ENCODE measurements at places on chromosomes 6 and 20.

GRCh38 chr20:51027035-51027795, 4.3 kb upstream of the KCNG1 start:
- no peak overlapping the region for H3K4me3 ChIP-seq
- peaks cover 51% of the 10 kb centered on the region for H3K27me3 ChIP-seq
- no peaks in the 10 kb centered on the region for H3K36me3 ChIP-seq
- H3K27ac ChIP-seq: peak overlapping the region; percentile 50

DNA sequence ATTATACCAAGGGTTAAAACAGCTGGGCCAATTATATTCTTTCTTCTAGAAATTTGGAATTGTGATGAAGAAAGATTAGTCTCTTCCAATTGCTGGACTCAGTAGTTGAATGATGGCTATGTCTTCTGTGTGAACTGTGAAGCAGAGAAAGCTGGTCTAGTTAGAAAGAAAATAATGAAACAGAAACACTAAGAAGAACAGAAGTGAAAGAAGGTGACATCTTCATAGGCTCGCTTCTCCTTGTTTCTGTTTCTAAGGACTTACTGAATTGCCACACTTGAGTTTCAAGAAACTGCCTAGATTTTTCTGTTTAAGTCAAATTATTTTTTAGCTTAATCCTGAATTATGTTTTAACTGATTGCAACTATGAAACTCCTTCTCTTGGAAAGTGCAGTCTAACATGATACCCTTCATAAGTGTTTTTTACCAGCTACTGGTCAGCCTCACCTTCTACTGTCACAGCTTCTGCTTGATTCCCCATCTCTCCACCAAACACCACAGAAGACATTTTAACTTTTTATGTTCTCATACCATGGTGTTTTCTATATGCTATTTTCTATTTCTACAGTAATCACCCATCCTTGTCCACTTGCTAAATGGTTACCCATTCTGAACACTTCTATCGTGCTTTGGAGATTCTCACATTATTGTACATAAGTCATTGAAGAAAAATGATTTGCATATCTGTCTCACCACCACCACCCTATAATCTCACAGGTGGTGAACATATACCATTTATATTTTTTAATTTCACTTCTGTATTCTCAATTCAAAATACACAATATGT, 268.8 kb downstream of the GRIK2 start:
- no peaks in the 10 kb centered on the region for H3K36me3 ChIP-seq
- no peak overlapping the region for H3K4me3 ChIP-seq

DNA sequence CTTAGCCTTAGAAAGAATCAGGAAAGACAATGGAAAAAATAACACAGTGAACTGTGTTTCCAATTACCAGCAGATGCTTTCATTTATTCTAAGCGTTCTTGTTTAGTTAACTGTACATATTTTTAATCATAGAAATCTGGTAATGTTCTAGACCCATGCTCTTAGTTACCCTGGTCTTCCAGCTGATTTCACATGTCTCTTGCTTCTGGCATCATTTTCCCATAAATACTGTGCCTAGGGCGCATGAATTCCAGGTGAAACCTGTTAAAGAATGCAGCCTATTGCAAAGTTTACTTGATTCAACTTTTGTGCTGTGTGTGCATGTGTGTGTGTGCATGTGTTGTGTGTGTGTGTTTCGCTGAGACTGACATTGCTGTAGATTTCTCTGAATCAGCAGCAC, 178.6 kb downstream of the PDE7B start:
- H3K36me3 ChIP-seq: peaks cover 3% of the 10 kb centered on the region
- H3K27me3 ChIP-seq: no peaks in the 10 kb centered on the region
- H3K27ac ChIP-seq: no peak overlapping the region
- H3K4me3 ChIP-seq: no peak overlapping the region

GRCh38 chr6:130190701-130191690, 31.8 kb downstream of the SAMD3 start:
- peaks cover 4% of the 10 kb centered on the region for H3K36me3 ChIP-seq
- H3K27me3 ChIP-seq: no peaks in the 10 kb centered on the region
- H3K4me3 ChIP-seq: no peak overlapping the region
- no peak overlapping the region for H3K27ac ChIP-seq

- no peak overlapping the region for H3K4me3 ChIP-seq
- no peaks in the 10 kb centered on the region for H3K27me3 ChIP-seq
- no peak overlapping the region for H3K27ac ChIP-seq
Observed at GRCh38 chr6:6657820-6658217, 69.3 kb downstream of the LY86 start.

- DNase-seq: peak; percentile 83
- H3K36me3 ChIP-seq: no peaks in the 10 kb centered on the region
- peak overlapping the region; percentile 98 for H3K27ac ChIP-seq
- H3K4me1 ChIP-seq: peaks cover 67% of the 10 kb centered on the region
- H3K27me3 ChIP-seq: no peaks in the 10 kb centered on the region
Observed at GRCh38 chr6:37137201-37138090, 32.5 kb upstream of the PIM1 start.

DNA sequence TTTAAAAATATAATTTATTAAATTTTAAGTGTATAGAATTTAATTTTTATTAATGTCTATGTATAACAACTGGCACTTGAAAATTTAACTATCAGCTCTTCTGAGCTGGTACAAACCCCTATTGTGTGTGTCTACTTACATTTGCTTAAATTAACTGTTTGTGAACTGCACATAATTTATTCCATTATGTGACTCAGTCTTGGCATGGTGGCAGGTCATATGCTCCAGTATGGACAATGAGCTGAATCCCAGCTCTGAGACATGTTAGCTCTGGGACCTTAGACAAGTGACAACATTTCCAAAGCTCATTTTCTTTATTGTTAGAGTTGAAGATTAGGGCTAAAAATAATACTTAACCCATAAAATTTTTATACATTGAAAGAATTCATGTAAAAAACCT, 526.1 kb upstream of the MARCKS start:
- no peaks in the 10 kb centered on the region for H3K27me3 ChIP-seq
- H3K27ac ChIP-seq: no peak overlapping the region
- no peak for DNase-seq
- peaks cover 12% of the 10 kb centered on the region for H3K4me1 ChIP-seq
- no peak overlapping the region for H3K4me3 ChIP-seq
- H3K36me3 ChIP-seq: no peaks in the 10 kb centered on the region

GRCh38 chr6:129279343-129280292, 396.7 kb downstream of the LAMA2 start:
- DNase-seq: no peak
- no peaks in the 10 kb centered on the region for H3K36me3 ChIP-seq
- H3K4me1 ChIP-seq: no peaks in the 10 kb centered on the region
- peaks cover 7% of the 10 kb centered on the region for H3K27me3 ChIP-seq

DNA sequence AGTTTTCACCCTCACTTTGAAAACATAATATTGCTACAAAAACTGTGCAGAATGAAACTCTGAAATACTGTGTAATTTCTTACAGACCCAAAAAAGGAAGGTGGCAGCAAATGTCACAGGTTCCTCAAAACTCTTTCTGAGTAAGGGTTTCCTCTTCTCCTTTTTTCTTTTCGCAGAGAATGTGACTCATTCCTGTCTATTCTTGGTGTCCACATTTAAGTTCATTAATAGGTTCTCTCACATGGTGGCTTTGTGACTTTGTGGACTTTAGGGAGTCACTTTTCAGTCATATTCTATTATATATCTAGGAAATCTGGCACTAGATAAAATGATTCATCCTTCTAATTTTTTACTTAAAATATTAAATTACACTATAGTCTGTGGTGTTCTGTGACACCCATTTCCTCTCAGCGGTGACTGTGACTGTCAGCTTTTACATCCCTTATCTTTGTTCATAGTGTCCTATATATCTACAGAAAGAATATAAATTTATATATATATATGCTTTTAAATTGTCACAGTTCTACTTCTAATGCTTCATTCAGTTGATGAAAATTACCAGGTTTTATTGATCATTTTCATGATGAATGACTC, 126.8 kb upstream of the HCRTR2 start:
- no peaks in the 10 kb centered on the region for H3K4me1 ChIP-seq
- no peak overlapping the region for H3K27ac ChIP-seq
- no peak overlapping the region for H3K4me3 ChIP-seq
- DNase-seq: no peak
- H3K36me3 ChIP-seq: no peaks in the 10 kb centered on the region
- no peaks in the 10 kb centered on the region for H3K27me3 ChIP-seq

GRCh38 chr20:24502661-24503060, 33.2 kb downstream of the SYNDIG1 start:
- H3K4me3 ChIP-seq: no peak overlapping the region
- peaks cover 20% of the 10 kb centered on the region for H3K4me1 ChIP-seq
- H3K36me3 ChIP-seq: no peaks in the 10 kb centered on the region
- no peak for DNase-seq
- H3K27me3 ChIP-seq: peaks cover 3% of the 10 kb centered on the region

GRCh38 chr6:85498596-85499258, 48.8 kb downstream of the NT5E start:
- no peaks in the 10 kb centered on the region for H3K27me3 ChIP-seq
- no peak for DNase-seq
- peaks cover 16% of the 10 kb centered on the region for H3K4me1 ChIP-seq
- H3K36me3 ChIP-seq: peaks cover 10% of the 10 kb centered on the region

DNA sequence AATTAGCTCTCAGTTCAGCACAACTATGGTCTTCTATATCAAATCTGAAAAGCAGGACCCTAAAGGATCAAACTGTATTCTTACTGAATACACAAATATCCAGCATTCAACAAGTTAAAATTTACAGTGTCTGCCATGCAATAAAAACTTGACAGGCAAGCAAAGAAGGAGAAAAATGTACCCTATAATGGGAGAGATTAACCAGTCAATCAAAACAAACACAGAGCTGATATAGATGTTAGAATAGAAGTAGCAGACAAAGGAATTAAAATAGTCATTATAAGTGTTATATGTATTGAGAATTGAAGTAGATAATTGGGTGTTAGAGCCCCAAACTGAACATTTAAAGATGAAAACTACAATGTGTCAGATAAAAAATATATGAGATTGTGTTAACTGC, 914.9 kb downstream of the EPHA7 start:
- H3K36me3 ChIP-seq: no peaks in the 10 kb centered on the region
- no peak overlapping the region for H3K27ac ChIP-seq
- H3K4me3 ChIP-seq: no peak overlapping the region
- DNase-seq: no peak

DNA sequence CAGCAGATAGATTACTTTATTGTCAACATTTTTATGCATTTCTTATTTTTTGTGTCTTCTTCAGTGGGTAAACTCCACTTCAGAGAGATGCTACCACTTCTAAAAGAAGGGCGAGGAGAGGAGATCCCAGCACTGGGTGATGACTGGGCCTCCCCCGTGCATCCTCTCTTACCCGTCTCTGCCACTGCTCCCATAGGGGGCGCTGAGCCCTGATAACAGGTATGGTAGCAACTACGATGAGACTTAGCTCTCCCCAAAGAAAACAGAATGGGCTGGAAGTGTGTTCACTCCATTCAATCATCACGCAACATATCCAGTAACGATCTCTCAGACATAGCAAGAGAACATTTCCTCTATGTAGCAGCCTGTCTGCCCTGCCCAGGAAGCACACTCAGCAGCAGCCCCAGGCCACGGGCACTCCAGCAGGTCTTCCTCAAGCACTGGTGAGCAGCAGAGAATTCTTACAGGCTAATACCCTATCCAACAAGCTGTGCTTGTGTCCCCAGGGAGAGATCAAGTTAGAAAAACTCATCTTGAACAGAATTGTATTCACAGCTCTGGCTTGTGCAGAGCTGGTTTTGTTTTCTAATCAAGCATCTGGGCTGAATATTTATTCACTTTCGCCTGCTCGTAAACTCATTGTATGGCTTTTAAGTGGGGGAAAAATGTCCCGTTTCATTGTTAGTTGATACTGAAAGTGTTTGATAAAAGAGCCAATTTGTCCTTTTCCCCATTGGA, 533.1 kb upstream of the CDH4 start:
- peaks cover 16% of the 10 kb centered on the region for H3K27me3 ChIP-seq
- no peak overlapping the region for H3K4me3 ChIP-seq
- no peaks in the 10 kb centered on the region for H3K4me1 ChIP-seq
- H3K36me3 ChIP-seq: no peaks in the 10 kb centered on the region
- DNase-seq: no peak
- H3K27ac ChIP-seq: no peak overlapping the region

DNA sequence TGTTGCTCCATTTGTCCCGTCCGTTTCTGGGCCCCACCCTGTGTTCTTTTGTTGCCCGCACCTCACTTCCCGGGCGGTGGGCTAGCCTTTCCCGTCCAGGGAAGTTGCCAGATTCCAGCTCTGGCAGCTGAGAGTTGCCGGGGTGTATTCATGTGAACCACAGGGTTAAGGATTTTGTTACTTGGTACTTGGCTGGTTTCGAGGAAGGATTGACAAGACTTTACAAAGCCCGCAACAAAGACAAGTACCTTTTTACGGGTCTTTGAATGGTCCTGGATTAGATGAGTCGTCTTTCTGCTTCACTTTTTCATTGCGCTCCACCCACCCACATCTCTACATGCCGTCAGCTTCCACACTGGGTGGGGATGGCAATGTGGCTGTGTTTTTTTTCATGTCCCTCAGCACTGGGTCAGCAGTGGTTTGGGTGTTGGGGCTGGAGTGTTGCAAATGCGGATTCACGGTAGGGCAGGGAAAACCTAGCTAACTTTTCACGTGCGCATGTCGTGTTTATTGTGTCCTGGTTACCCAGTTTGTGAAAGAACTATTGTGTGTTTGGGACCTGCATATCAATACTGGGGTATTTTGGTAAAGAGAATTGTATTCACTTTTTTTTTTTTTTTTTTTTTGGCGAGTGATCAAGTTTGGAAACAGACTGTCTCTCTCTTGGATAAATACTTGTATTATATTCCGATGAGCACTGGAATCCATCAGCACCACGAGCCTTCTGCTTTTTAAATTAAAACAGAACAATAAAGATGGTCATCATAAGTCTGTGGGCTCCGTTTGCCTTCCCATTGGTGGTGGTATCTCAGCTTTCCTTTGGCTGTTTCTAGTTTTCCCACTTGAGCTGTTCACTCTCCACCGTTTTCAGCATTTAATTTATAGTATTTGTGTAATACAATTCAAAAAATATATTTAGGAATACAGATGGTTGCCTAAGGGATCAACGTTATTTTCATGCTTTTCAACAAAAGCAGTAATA, 1.2 kb downstream of the DUSP22 start:
- peaks cover 3% of the 10 kb centered on the region for H3K27me3 ChIP-seq
- H3K36me3 ChIP-seq: no peaks in the 10 kb centered on the region
- DNase-seq: peak; percentile 68
- H3K27ac ChIP-seq: peak overlapping the region; percentile 82
- H3K4me3 ChIP-seq: peak overlapping the region; percentile 97
- peaks cover 9% of the 10 kb centered on the region for H3K4me1 ChIP-seq
